ENCODE measurements at places on chromosomes 6 and 20.
A peak's percentile ranks its signal among the peaks of the same experiment; 100 is the strongest.

- no peak for DNase-seq
Measured at GRCh38 chr20:36585410-36586125, 12.2 kb downstream of the TGIF2 start.

- DNase-seq: peak; percentile 48
Measured at GRCh38 chr6:15299430-15300131, 53.7 kb downstream of the JARID2 start.

GRCh38 chr6:14796974-14797762 is 448.7 kb upstream of the JARID2 start:
- DNase-seq: no peak

- DNase-seq: no peak
Measured at GRCh38 chr6:127459231-127459641, at the start of gene KIAA0408. Gene KIAA0408, minus strand, starts transcription at chr6:127459389. Its CDS starts 5,408 bp downstream, at chr6:127453981.

- peak; percentile 23 for DNase-seq
Measured at GRCh38 chr20:36728986-36729385, 16.9 kb downstream of the NDRG3 start.

GRCh38 chr20:58312836-58313235 is 3.3 kb downstream of the RAB22A start:
- peak; percentile 55 for DNase-seq

- DNase-seq: no peak
Measured at GRCh38 chr6:90574610-90575009, 12.3 kb downstream of the MAP3K7 start.

GRCh38 chr6:85047818-85048217 is 283.4 kb upstream of the TBX18 start:
- DNase-seq: no peak

- no peak for DNase-seq
Measured at GRCh38 chr6:113763311-113763766, 93.8 kb upstream of the MARCKS start.

- no peak for DNase-seq
Measured at GRCh38 chr6:161415302-161415855, 141.5 kb upstream of the AGPAT4 start.

DNA sequence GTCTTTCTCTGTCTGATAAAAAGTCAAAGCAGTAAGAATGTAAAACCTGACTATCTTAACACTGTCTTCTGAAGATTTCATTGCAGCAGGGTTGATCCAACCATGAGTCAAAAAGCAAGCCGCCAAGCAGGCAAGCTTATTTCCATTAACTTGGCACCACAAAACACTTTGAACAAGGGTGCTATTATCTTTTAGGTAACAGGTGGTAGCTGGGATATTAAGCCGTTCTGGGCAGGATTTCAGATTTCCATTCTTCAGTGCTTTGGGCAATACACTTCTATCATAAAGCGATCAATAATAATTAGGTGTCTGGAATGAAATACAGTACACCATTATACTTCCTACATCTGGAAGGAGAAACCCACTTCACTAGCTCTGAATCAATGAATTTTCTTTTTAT is 181.9 kb downstream of the TBC1D7 start:
- DNase-seq: no peak

- no peak for DNase-seq
Measured at GRCh38 chr6:84356907-84357306, 129.5 kb upstream of the CEP162 start.

DNA sequence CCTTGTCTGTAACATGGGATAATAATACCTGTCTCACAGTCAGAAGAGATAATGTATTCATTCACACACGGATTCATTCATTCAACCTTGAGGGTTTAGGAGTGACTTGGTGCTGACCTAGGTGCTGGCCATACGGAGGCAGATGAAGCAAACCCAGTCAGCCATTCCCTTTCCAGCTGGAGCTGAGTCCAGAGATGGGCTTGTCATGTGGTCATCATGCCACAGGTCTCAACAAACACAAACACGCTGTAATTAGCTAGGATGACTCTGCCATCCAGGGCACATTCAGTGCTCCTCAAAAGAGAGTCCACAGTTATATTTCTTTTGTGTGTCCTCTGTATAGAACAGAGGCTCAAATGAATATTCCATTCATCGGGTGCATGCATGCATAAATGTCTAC is 19.5 kb upstream of the PRELID3B start:
- DNase-seq: no peak

- DNase-seq: no peak
Measured at GRCh38 chr6:158322724-158323560, 10.7 kb downstream of the TULP4 start.

- peak; percentile 74 for DNase-seq
Measured at GRCh38 chr6:131281471-131282270, 146.4 kb downstream of the AKAP7 start.

DNA sequence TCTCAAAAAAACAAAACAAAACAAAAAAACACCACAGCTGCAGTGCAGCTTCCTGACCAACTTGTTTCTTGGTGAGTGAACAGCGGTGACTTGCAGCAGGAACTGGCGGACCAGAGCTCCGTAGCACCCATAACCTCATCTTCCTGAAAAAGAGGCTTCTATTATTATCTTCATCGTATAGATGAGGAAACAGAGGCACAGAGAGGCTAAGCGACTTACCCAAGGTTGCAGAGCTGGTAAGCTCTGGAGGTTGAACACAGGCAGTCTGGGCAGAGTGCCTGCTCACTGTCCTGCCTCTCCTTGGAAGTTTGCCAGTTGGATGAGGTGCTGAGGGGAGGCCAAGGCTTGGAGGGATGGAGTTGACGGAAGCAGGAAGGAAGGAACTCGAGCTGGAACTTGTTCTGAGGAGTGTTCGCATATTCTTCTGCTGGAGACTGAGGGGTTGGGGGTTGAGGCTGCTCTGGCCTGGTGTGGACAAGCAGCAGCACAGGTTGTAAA is 47.9 kb upstream of the CCDC167 start:
- DNase-seq: no peak

DNA sequence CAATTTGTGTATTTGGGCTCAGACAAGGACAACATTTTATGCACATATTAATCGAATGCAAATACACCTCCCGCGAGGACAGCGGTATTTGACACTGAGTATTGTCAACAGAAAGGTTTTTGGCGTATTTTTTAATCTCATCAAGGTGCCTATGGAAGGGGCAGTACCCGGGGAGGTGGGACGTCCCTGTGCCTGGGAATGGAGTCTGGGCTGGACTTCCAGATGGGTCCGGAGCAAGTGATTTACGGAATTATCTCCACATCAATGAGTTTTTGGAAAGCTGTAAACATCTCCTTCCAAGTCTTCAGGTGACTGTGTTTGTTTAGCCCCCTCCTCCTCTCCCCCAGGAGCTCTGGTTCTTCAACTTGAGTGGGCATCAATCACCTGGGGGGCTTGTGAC is 39.8 kb downstream of the PRR18 start:
- no peak for DNase-seq

DNA sequence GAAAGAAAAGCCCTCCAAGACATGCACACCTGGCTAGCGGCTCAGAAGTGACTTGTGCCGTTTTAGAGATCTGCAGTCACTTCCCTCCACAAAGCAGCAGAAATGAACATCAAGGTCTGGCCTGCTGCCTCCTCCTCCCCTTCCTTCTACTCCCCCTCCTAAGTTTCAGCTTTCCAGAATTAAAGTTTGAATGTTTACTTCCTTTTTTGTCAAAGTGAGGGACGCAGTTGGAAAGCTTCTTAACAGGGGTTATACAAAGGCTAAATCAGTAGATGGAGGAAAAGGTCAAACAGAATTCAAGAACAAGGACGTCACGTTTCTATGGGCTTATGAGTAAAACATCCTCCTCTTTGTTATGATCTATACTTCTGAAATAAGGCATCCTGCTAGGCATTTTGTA is 227.7 kb downstream of the SLC35F1 start:
- no peak for DNase-seq

GRCh38 chr6:156849806-156850205 is 72.6 kb downstream of the ARID1B start:
- DNase-seq: no peak

DNA sequence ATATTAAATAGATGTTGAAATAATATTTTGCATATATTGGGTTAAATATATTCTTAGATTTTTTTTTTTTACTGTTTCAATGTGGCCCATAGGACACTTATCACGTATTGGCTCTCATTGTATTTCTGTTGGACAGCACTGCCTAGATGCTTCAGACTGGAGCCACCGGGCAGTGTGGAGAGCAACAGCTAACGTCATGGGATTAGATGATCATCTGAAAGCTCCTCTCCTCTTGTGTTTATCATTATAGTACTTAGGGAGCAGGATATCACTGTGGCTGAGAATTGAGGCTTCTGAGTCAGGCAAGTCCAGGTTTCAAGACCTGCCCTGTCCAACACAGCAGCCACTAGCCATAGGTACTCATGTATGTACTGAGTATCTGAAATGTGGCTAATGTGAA is 87.4 kb downstream of the ZHX3 start:
- no peak for DNase-seq

DNA sequence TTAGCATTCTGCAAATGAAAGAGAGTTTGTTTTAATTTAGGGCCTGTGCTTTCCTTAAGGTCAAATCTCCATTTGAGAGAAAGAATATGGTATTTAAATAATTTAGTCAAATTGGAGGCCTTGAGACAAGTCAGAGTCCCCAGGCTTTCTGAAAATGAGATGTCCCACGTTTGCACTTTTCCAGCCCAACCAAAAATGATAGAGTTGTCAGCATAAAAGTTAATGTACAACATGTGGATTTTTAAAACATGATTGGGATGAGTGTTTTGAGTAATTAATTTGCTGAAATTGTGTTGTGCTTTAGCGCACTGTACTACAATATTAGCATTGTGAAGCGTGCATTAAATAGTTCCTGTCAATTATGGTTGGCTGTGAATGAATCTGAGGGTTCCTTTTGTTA is 10.0 kb downstream of the CD83 start:
- DNase-seq: no peak

DNA sequence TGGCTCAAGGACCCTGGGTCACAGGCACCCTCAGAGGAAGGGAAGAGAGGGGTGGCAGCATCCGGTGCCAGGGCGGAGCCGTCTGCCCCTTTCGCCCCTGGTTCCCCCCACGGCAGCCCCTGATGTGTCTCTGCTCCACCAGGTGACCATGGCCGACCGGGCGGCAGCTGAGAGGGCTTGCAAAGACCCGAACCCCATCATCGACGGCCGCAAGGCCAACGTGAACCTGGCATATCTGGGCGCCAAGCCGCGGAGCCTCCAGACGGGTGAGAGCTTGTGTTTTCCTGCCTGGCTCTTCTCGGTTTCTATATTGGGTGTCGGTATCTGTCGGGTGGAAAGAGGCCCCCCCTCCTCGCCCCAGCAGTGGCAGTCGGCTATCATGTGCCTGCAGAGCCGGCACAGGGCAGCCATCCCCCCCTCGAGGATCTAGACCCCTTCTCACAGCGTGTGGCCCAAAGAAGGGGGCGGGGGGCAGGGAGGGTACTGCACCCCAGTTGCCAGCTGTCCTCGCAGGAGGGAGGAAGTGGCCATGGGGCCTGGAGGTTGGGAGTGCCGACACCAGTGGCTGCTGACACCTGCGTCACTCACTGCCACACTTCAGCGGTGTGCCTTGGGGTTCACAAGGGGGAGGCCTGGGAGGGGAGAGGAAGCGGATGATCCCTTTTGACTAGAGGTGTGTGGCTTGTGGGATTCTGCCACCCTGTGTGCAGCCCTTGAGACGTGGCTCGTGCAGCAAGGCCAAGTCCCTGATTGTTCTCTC is 1.5 kb downstream of the RBM38 start:
- peak; percentile 87 for DNase-seq

DNA sequence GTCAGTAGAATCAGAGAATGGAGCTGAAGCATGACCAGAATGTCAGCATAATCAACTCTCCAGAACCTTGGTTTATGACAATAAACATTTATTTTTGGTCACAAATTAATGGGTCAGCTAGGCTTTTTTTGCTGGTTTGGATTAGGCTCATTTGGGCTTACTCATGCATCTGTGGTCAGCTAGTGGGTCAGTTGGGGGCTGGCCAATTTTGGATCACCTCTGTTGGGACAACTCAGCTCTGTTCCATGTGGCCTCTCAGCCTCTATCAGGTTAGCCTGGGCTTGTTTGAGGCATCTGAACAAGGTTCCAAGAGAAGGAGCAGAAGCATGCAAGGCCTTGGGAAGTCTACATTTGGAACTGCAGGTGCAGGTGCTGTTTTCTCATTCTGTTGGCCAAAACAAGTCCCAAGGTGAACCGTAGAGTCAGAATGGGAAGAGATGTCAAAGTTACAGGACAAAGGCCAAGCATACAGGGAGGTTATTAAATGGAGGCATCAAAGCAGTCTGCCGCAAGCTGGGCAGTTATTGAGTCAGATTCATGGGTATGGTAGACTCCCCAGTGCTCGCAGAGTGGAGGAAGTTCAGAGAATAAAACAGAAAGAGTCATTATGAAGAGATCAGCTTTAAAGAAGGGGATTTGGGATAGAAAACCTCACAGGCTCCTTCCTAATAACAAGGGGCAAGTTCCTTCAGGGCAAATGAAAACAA is 173.0 kb downstream of the PLCB4 start:
- no peak for DNase-seq

DNA sequence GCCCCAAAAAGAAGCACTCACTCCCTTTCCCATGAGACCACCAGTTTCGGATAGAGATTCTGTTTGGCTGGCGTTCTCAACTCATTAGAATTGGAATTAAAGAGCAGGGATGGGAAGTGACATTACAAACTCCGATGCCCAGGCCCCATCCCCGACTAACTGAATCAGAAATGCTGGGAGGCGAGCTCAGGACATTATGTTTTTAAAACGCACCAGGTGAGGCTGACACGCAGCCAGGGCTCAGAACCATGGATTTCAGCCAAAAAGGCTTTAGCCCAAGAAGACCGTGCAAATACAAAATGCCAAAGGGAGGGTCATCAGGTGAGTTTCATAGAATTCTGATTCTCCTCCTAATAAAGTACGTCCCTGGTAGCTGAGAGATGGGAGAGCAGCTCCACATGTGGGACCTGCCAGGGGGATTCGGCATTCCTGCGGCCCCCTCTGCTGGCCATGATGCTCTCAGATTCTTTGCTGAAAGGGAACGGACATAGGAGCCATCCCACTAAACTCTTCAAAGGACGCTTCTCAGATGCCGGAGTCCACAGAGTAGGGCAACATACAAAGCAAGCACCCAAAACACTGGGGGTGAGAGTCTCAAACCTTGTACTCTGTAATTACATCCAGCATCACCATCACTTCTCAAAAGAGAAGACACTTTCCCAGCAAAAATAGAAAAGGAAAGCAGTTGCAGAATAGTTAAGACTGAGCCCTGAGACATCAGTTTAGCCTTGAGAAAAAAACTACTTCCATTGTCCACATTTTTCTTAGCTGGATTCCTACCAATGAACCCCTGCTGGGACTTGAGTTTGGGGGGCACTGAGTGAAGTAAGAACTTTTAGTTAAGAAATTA is 205.2 kb downstream of the BMP7 start:
- peak; percentile 16 for DNase-seq

DNA sequence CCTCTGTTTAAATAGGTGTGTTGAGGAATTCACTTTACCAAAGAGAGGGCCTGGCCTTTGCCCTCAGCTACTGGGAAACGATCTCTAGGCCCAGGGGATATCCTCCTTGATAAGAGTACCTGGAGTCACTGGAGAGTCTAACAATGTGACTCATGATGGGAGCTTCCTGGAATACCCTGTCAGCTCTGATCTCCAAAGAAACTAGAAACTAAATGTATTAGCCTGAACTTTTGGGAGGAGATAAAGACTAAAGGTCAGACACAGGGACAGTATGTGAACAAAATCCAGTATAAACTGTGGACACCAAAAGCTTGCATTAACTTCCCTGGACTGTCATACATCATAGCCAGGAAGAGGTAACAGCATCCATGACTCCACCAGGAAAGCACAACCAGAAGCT is 148.5 kb downstream of the RNGTT start:
- no peak for DNase-seq

- no peak for DNase-seq
Measured at GRCh38 chr20:63455568-63455859, 16.9 kb downstream of the KCNQ2 start.
